ENCODE measurements at places on chromosomes 5 and 9. TPM values are rescaled to one million over a fixed set of nuclear protein-coding genes. Genes with fewer than 3 reads are reported as not detected.

Gene TPRN
- 11.1 TPM for total RNA-seq

Gene TLX3
- total RNA-seq: not detected

Gene FANCG
- total RNA-seq: 58.0 TPM

Gene PCDHA11
- total RNA-seq: 0.43 TPM

Gene C5orf46
- not detected for total RNA-seq

Gene RGP1
- total RNA-seq: 16.0 TPM

Gene RNF183
- not detected for total RNA-seq

Gene LCN1
- total RNA-seq: not detected

Gene SKIC3
- total RNA-seq: 18.4 TPM

Gene ADAMTS13
- total RNA-seq: 0.36 TPM

Gene ZNF484
- total RNA-seq: 1.8 TPM

Gene PCDHB4
- total RNA-seq: 0.05 TPM

Gene PCDHA1
- 0.21 TPM for total RNA-seq

Gene UBLCP1
- 35.0 TPM for total RNA-seq

Gene PTGES2
- 102 TPM for total RNA-seq

Gene DAB2IP
- total RNA-seq: 11.5 TPM

Gene LURAP1L
- 11.6 TPM for total RNA-seq

Gene PCDHGA3
- total RNA-seq: not detected

Gene PTRH1
- total RNA-seq: 15.5 TPM

Gene ENDOG
- total RNA-seq: 27.0 TPM

Gene C9orf50
- not detected for total RNA-seq
